ENCODE measurements at places on chromosomes 2 and 18.

- DNase-seq = no peak
Observed at GRCh38 chr18:50044402-50044801, 150.5 kb downstream of the MYO5B start.

DNA sequence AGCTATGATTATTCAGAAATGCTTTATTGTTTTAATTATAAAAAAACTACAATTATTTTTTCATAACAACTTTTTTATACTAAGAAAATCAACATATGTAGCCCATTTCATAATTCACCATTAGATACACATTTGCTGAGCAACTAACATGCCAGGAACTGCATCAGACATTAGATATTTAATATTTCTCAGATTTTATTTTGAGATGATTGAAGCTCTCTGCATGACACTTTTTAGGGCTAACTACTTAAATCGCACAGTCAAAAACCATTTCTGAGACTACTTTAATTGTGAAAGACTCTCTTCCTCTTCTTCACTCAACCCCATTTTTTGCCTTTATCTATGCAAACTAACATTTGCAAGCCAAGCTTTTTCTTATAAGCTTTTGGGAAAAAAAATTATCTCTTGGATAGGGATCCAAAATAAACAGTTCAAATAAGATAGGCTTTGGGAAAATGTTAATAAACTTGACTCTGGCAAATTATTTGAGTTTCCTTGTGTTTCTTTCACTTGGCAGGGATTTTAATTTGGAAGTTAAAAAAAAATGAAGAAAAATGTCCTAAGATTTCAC is 9.1 kb upstream of the COL3A1 start:
- no peak for DNase-seq

- no peak for DNase-seq
Observed at GRCh38 chr2:6959751-6960150, 42.5 kb downstream of the RNF144A start.

- no peak for DNase-seq
Observed at GRCh38 chr2:217249121-217250012, 389.5 kb upstream of the TNP1 start.

GRCh38 chr2:109429567-109430328 is 184.0 kb downstream of the SEPTIN10 start:
- DNase-seq = no peak

DNA sequence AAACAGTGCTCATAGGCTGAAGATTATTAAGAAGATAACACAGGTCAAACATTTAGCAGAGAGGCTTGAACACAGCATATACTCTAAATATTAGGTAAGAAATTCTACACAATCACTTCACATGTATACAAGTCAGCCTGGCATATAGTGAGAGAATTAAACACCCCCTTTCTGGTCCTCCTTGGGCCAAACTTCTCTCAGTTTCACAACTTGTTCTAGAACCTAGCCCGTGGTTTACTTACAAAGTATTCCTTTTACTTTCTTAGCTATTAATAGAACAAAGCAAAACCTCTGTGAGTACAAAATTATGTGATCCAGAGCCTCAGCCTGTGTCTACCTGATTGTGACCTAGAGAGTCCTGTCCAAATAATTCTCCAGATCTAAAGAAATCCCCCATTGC is 562.8 kb downstream of the TNS1 start:
- no peak for DNase-seq

DNA sequence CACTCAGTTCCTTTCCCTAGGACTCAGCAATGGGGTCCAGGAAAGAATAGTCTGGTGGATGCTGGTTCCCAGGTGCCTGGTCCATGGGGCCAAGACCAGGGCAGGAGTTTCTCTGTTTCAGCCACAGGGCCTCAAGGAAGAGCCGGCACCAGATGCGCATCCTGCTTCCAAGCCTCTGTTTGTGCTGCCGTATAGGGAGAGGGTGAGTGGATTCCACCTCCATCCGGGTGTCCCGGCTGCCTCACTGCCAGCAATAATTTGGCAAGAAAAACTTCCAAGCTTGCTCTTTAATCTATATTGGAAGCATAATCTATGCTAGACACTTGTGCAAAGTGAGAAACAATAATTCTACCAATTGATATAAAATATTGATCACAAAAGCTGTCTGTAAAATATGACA is 261.2 kb upstream of the HS6ST1 start:
- DNase-seq = no peak

DNA sequence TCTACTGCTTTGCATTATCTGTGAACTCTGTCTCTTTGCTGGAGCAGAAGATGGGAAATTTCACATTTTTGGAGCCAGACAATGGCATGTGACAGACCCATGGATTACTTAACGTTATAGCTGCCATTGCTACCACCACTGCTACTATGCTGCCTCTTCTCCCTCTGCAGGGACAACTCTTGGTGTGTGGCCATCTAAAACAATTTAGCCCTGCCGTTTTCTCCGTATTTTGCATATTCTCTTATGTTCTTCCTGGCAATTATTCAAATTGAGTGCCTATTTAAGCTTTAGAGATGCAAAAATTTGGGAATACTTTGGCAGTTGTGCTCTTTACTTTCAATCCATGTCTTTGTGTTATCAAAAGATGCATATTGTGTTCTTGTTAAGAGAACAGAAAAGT is 386.8 kb downstream of the XIRP2 start:
- DNase-seq = no peak

GRCh38 chr2:60544062-60544461 is 9.4 kb downstream of the BCL11A start:
- no peak for DNase-seq

- no peak for DNase-seq
Observed at GRCh38 chr18:22115573-22115972, 53.8 kb upstream of the GATA6 start.

DNA sequence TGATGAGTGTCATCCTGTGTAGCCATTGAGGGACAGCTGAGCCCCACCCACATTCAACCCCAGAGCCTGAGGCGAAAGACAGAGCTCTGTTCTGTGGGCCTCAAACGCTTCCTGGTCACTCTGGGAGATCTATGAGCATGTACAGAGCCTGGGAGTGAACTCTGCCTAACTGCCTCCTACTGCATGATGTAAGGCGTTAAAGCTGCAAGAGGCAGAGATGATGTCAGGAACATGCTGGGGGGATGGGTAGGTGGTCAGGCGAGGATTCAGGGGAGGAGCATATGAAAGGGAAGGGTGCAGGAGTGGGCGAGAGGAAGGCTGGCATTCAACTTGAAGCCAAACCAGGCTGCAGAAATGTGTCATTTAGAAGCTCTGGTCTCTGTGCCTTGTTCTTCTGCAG is 181.0 kb downstream of the TFCP2L1 start:
- DNase-seq = no peak

- DNase-seq = no peak
Observed at GRCh38 chr2:127095367-127095641, 11.7 kb downstream of the BIN1 start.

GRCh38 chr2:211181626-211182025 is 625.2 kb downstream of the CPS1 start:
- DNase-seq = peak; percentile 4

DNA sequence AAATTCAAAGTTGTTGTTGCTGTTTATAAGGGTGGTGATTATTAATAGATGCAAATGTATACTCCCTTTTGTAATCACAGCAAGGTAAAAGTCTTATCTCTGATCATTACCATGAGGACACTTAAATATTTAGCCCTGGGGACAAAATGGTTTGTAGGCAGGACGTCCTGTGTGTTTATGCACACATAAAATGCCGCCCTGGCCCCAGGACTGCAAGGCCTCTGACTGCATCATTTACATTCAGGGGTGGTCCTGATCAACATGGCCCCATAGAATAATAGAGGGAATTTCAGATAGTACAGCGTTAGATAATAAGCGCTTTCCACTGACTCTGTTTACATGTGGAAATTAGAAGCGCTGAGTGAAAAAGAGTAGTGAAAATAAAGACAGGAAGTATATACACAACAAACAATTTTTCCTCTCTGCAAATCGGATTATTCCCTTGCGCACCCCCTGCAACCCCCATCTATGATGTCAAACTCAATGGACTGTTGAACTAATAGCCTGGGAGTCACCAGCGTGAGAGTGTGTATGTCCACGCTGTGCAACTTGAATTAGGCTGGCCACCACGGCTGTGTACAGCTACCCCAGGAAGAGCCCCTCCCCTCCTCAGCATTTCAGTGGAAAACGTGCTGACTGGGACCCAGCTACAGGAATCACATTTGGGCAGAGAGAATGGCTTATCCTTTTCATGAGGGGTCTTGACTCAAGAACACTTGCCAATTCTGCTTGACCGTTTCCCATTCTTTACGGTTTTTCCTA is 291.5 kb downstream of the SOX11 start:
- no peak for DNase-seq

DNA sequence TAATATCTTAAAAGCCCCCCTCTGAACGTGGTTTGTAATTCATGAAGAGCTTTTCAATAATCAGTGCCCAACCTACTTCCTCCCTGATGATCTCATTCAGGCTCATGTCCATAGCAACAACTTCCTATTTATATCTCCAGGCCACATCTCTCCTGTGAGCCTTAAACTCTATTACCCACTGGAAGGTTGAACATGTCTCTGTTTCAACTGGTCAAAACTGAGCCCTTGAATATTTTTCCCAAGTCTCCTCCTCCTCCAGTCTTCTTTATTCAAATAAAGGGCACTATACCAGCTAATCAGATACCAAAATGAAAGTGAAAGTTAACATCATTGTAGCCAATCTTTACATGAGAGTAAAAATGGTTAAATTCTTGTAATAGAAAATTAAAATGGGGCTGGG is 63.7 kb upstream of the ITGA4 start:
- peak; percentile 9 for DNase-seq

GRCh38 chr2:204157684-204158083 is 221.1 kb downstream of the ICOS start:
- DNase-seq = no peak

DNA sequence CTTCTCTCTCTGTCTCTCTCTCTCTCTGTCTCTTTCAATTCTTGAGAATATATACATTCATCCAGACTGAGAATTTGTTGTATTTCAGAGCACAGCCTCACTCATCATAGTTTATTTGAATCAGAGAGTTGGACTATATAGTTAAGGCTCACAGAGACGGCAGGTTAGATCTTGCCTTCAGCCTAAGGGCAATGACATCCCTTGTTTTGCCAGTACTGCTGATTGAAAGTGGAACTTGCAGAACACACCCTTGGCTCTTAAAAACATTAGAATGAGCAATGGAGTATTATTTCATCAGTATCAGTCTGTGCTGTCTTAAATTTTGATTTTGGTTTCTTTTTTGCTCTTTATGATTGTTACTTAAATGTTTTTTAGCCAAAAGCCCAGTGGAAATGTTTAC is 62.0 kb upstream of the DSG1 start:
- no peak for DNase-seq

DNA sequence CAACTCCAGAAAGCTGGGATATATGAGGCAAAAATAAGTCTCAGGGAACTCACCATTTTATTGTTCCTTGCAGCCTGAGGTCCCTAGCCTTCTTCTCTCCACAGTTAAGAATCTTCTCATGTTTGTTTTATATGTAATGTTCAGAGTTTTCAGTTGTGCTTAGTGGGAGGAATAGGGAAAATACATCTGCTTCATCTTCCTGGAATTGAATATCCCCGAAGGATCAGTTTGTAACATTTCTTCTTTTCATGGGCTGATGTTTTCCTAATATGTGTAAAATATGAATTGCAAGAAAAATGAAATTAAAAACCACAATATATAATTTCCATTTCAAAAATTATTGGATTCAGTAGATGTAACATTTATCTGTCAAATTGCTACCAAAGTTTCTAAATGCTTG is 8.0 kb downstream of the GALNT1 start:
- DNase-seq = no peak

DNA sequence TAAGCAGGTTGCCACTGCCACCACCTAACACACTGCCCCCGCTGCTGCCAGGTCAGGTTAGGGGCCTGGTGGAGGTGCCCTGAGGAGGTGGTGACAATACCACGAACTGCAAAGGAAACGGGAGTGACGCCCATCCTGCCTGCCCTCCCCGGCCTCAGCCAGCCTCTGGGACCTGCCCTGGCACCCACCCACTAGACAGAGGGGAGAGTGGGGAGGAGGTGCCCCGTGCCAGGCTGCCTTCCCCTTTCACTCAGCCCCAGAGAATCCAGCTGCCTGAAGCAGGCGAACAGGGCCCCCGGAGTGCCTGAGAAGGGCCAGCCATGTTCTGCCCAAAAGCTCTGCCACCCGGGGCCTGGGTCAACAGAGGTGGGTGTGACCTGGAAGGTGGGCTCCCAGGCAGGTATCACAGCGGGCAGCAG is 44.5 kb upstream of the FOSL2 start:
- no peak for DNase-seq

GRCh38 chr18:9944805-9945204 is 31.0 kb downstream of the VAPA start:
- no peak for DNase-seq

DNA sequence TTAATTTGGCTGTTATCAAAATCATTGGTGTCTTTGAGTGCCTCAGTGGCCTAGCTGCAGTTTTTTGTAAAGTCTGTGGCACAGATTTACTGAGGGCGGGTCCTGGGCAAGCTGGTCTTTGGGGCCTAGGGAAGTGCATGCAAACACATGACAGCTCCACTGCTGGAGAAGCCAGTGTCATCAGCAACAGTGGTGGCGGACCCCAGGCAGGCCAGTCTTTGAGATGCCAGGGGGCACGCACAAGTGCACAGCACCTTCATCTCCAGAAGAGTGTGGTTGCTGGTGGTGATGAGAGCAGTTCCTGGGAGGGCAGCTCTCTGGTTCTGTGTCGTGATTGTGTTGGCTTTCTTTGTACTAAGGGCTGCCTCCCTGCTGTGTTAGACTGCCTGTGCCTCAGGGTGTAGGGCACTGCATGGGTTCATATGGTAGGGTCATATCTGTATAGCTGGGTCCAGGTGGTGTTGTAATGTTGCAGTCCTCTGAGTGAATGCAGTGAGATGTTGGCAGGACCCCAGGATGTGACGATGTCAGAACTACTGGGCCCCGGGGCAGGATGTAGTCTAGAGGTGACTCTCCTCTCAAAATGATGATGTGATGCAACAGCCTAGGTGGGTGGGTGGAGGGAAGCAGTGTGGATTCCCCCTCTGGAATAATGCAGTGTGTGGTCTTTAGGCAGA is 646.7 kb upstream of the CDH2 start:
- DNase-seq = no peak

DNA sequence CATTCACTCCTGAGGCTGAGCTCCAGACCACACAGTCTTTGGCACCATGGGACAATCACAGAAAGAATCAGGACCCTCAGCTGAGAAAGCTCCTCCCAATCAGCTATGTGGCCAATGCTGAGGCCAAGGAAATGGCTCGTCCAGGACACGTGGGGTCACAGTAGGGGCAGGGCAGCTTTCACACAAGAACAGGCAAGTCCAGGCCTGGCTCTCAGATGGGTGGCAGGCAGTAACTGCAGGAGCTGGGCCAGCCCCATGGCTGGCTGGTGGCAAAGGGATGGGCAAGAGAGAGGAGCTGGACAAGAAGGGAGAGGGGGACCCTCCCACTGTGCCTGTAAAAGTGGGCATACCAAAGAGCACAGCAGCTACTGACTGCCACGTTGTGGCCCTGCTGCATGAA is 12.2 kb upstream of the EDAR start:
- DNase-seq = no peak

DNA sequence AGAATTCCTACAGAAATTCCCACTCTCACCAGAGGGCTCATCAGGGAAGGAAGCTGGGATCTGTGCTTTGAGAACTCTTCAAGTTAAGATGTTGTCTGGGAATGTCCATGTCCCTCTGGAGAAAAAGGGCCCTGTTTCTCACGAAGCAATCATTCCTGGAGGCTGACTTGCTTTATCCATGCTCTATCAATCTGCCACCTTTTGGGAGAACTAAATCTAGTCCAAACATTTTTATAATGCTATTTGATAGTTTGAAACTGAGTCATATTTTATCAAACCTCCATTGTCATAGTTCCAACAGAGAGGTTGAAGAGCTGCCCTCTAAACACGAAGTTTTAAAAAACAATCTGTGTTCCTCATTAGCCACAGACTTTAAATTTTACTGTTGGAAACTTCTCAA is 219.2 kb downstream of the MTX2 start:
- DNase-seq = no peak

GRCh38 chr2:40230707-40231432 is 221.0 kb downstream of the SLC8A1 start:
- DNase-seq = no peak
